HEK293T (cell line): ENCODE measurements at places on chromosomes 6 and 20.

DNA sequence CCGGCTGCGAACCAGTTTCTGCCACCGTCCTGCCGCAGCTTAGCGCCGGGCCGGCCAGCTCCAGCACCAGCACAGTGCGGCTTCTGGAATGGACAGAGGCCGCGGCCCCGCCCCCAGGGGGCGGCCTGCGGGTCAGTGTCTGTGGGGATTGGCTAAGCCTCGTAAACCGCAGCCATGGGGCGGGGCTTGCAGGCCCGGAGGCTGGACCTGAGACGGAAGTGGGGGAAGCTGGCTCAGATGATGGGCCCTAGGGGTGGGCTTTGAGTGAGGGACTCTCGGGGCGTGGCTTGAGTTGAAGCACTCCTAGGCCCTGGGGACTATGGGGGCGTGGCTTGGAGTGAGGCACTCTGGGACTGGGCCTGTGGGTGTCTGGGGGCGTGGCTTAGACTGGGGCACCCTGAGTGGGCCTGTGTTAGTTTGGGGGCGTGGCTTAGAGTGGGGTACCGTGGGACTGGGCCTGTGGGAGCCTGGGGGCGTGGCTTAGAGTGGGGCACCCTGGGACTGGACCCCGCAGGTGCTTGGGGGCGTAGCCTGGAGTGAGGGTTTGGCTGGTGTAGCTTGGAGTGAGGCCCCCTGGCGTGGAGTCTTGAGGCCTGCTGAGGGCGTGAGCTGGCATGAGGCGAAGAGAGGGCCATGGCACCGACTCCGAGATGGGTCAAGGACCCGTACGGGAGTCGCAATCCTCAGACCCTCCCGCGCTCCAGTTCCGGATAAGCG, 6.6 kb downstream of the L3MBTL1 start:
- peak; percentile 97 for DNase-seq

DNA sequence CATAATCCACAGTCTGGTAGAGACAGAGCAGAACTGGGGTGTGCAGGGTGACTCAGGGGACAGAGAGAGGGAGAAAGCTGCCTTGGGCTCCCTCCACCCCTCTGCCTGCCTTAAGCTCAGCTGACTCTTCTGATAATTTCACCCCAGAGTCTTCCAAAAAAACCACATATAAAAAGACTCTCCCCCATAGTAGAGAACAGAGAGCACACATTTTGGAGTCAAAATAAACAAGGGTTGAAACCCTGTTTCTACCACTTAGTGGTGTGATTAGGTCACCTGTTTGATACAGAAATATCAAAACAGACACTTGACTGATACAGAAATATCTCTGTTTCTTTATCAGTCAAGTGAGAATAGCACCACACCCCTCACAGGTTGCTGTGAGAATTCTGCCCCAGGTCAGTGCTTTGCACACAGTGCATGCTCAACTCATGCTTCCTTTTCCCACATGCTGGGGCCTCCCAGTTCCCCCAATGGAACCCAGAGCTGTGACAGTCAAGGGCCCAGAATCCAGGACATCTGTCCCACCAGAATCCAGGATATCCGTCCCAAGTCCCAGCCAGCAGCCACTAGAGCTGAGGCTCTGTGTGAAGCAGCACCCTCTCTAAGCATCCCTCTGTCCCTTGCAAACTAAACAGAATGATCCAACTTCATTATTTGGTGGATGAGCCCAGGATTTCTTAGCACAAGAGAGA, 1.2 kb downstream of the TREML2 start:
- no peak for DNase-seq

- DNase-seq = no peak
Observed at GRCh38 chr6:125066964-125067363, 86.6 kb upstream of the TPD52L1 start.

DNA sequence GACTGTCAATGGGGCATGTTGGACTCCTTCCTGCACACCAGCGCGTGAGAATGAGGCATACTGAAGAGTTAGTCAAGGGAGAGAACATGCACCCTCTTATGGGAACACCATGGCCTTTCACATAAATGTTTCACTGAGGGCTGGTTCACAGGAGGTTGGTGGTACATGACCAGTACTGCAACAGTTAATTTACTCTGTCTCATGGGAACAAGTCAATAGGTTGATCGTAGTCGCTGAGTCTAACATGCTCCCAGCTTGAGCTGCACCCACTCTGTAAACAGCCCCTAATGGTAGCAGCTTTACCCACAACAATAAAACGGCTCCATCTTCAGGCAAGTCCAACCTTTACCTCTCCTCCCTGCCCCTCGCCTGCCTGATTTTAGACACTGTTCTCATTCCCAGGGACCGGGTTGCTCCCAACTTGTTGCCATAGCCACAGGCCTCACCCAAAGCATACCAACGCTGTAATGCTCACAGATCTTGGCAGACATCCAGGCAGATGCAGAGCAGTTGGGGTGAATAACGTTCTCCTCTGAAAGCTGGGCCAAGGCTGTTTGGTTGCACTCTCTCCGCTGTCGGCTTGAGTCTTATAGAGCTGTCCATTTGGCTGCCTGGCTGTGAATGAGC, 111.3 kb downstream of the LY86 start:
- no peak for DNase-seq

- no peak for DNase-seq
Observed at GRCh38 chr6:152794696-152795095, 44.1 kb downstream of the VIP start.

GRCh38 chr20:51028616-51029212, 5.8 kb upstream of the KCNG1 start:
- DNase-seq = no peak

DNA sequence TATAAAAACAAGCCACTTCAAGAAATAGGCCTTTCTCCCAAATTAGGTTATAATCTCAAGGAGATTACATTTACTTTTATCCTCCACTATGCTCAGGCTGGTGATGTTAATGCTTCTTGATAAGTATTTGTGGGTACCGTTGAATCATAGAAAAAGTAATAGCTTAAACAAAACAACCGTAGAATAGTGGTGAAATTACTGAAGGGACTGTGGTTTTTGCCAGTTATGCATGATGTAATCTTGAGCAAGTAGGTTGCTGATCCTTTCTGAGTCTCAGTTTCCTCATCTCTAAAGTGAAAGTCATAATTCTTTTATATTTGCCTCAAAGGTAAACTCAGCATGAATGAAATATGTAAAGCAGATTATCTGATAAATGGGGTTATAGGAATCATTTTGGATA, 187.3 kb upstream of the JAG1 start:
- DNase-seq = no peak
